ENCODE measurements at places on chromosomes 13 and 19.

DNA sequence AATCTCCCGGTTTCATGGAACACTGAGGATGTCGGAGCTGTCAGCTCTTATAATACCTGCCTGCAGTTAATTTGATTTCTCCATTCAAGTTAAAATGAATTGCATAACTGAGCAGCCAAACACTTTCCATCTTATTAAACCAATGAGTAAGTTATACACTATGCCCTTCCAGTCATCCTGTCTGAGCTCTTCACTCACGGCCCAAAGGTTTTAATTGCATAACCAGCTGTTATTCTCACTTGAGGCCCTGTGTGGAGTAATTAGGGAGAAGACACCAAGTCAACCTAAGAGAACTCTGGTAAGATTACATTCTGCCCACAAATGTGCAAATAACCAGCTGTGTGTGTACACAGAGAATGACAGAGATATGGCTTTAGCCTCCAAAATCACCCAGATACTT lies 303.5 kb downstream of the TBC1D4 start:
- no peak for DNase-seq

- no peak for DNase-seq
Observed at GRCh38 chr19:18317961-18318800, 4.7 kb downstream of the LSM4 start.

DNA sequence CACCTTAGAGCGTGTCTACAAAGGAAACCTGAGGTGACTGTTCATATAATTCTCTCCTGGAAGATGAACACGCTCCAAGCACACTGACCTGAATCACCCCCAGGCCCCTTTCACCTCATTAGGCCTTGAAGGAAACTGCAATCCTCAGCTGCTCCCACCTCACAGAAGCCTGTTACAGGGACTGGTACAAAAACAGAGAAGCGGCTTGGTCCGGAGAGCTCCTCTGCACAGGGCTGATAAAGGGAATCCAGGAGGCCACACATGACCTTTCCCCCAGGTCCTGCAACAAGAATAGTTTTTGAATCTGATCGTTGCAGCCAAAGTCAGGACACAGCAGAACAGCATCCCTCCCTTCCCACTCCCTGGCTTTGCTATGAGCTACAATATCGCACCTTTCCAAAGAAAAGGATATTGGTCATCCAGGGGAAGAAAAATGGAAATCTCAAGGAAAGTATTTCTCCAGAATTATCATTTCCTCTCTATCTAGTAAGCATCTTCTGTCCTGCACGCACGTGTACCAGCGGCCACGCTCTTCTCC lies 666.7 kb downstream of the UQCRFS1 start:
- DNase-seq = no peak

GRCh38 chr13:25585000-25585399 lies 213.2 kb downstream of the ATP8A2 start:
- DNase-seq = no peak

- no peak for DNase-seq
Observed at GRCh38 chr19:49441210-49441959, at the start of gene SLC17A7. Gene SLC17A7, minus strand, starts transcription at chr19:49441527. Its CDS starts 148 bp downstream, at chr19:49441379.

All from retinal pigment epithelial cell (primary cell).